ENCODE measurements at places on chromosomes 16 and 17. TPM values are rescaled to one million over a fixed set of nuclear protein-coding genes. Genes with fewer than 3 reads are reported as not detected.
A peak's percentile ranks its signal among the peaks of the same experiment; 100 is the strongest.

- no peak for ATAC-seq
These were observed 269.6 kb downstream of the PARN start for GRCh38 chr16:14360326-14361037.

DNA sequence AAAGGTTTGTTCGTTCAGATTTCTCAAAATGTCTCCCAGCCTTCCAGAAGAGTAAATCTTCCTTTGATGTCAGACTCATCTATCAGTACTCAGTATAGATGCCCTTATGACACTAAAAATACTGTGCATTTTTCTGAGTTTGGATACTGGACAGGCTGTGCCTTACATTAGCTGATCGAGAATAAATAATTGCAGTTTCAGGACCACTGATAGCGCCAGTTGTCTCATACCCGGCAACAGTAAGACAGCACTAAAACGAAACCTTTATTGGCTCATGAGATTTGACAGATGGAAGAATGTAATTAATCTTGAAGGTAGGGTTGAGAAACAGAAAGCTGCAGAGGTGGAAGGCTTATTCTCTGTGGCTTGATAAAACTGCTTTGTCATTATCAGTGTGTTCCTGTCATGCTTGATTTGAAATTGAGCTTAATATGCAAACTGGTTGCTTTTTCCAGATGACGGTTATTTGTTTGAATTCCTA is 1.2 kb downstream of the ATP6V0A1 start:
- ATAC-seq, result peak; percentile 17

TP53TG3C gene
- not detected for total RNA-seq

- peak; percentile 28 for ATAC-seq
These were observed 54.8 kb downstream of the NFAT5 start for GRCh38 chr16:69620573-69620972.

RHBDF1 gene
- 33.4 TPM for total RNA-seq

GRCh38 chr16:13306161-13306995 is 405.0 kb downstream of the SHISA9 start:
- no peak for ATAC-seq

DNA sequence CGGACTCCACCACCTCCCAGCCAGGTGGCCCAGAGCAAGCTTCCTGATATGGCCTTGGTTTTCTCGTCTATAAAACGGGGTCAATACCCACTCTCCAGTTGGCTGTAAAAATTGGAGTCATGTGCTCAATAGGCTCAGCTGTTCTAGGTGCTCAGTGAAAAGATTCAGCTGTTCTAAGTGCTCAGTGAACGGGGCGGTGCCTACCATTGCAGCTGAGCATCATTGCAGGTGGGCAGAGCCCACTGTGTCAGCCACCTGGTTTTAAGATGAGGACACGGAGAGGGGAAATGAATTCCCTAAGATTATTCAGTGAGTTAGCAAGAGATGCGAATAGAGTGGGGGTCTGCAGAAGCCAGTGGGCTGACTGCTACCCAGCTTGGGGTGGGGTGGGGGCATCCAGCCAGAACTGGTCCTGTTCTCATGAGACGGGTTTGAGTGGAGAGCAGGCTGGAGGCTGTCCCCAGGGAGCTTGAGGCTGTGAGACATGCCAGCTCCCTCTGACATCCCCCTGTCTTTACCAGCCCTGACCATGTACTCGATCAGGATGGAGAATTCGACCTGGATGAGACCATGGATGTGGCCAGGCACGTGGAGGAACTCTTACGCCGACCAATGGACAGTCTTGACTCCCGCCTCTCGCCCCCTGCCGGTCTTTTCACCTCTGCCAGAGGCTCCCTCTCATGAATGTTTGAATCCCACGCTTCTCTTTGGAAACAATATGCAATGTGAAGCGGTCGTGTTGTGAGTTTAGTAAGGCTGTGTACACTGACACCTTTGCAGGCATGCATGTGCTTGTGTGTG is 21.9 kb downstream of the STAT5A start:
- no peak for ATAC-seq

GRCh38 chr16:53219795-53220454 is 165.1 kb downstream of the CHD9 start:
- ATAC-seq, result no peak

DNA sequence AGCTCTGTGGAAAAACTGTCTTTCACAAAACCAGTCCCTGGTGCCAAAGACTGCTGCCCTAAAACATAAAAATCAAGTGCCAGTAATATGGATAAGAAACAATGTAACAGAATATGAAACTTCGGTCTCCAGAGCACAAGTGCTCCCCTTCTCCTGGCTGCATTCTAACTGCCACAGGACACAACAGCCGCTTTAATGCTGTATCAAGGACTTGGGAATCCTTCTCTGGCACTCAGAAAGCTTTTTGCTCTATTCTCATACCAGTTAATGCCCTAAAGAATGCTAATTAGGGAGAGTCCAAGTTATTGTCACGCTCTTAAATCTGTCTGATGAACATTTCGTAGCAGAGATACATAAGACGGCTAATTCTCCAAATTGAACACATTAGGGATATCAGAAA is 90.9 kb downstream of the PARN start:
- no peak for ATAC-seq

GRCh38 chr17:29892201-29892600 is 37.8 kb downstream of the SSH2 start:
- no peak for ATAC-seq

GRCh38 chr16:84379008-84379708 is 10.8 kb downstream of the ATP2C2 start:
- no peak for ATAC-seq

DNA sequence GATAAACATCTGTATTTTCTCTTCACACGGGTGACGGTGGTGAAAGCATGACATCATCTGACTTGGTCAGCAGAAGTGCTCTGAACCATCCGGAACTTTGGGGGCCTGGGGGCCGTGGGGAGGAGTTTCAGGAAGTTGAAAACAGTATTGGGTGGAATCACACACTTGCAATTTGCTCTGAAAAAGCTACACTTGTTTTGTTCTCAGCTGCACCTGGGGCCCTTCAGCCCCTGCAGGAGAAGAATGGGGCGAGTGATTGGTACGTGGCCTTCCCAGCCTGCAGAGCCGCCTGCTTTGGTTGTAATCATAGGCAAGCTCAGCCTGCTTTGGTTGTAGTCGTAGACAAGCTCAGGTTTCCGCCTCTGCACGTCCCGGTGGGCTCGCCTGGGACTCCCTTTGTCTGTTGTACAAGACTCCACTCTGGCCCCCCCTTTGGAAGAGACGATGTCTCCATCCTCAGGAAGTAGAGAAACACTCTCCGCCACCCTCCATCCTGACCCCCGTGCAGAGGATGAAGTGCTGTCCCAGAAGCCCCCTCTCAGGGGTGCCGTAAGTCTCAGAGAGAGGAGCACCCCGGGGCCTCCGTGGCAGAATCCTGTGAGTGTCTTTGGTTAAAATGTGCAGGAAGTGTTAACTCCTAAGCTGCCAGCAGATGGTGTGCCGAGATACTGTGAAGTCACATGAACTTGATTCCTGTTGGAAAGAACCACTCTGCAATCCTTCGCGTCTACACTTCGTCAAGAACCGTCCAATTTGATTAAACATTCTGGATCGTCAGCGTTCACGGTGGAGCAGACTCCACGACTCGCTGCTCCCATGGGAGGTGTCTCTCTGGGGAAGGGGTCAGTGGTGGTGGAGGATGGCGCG is 5.4 kb downstream of the BANP start:
- no peak for ATAC-seq

DNA sequence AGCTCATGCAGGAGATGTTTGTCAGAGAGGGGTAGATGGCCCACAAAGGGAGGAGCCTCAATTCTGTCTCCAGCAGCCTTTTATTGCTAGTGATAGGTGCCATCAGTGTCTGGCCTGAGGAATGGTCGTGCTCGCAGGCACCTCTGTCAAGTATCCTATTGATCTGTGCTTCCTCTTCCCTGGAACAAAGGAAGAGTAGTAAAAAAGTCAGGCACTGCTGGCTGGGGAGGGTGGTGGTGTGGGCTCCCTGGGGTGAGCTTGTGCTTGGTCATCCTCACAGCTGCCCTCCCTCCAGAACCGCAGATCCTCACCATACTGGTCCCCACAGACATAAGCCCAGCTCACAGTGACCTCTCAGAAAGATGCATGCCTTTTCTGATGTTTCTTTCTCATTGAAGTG is 15.0 kb upstream of the SALL1 start:
- no peak for ATAC-seq

DNA sequence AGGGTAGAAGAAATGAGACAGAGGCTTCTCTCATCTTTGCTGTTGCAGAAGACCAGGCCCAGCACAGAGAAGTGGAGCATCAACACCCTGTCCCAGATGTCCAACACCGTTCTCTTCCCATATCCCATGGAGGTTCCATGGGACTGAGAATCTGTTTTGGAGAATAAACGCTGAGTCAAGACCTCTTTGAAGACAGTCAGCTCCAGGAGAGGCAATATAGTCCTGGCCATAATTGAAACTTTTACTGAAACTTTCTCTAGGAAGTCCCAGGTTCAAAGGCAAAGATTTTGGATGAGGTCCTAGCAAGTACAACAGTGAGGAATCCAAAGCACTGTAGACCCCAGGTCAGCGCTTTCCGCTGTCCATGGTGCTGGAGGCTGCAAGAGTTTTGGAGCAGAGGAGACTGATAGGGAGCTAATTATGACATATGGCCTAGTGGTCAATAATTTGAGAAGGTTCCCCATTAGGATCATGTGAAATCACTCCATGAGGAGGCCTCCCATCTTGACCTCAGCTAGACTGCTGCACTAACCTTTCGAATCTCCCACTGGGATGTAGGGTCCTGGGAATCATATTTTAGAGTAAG is 36.0 kb downstream of the OSBPL7 start:
- no peak for ATAC-seq

PNMT gene
- total RNA-seq, result 7.6 TPM

GRCh38 chr16:86870380-86870779 is 292.0 kb downstream of the FOXL1 start:
- ATAC-seq, result no peak

- ATAC-seq, result no peak
These were observed 274.0 kb downstream of the SNX29 start for GRCh38 chr16:12250578-12250977.

- peak; percentile 65 for ATAC-seq
These were observed 21.1 kb downstream of the WIPI1 start for GRCh38 chr17:68435876-68436842.

USP36 gene
- 40.3 TPM for total RNA-seq

- ATAC-seq, result no peak
These were observed 337.0 kb downstream of the HAPSTR1 start for GRCh38 chr16:9428355-9429005.

CACNG5 gene
- not detected for total RNA-seq

- ATAC-seq, result no peak
These were observed 1.2 kb downstream of the FADS6 start for GRCh38 chr17:74892013-74892841.

- ATAC-seq, result no peak
These were observed 152.2 kb upstream of the TBX2 start for GRCh38 chr17:61247439-61247838.

GRCh38 chr16:28910086-28911031 is 14.7 kb downstream of the RABEP2 start:
- no peak for ATAC-seq

DNA sequence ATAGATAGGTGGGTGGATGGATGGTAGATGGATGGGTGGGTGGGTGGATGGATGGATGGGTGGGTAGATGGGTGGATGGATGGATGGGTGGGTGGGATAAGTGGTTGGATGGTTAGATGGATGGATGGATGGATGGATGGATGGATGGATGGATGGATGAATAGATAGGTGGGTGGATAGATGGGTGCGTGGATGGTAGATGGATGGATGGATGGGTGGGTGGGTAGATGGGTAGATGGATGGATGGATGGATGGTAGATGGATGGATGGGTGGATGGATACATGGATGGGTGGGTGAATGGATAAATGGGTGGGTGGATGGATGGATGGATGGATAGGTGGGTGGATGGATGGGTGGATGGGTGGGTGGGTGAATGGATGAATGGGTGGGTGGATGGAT is 50.0 kb upstream of the FASN start:
- ATAC-seq, result no peak

TBC1D26 gene
- 0.08 TPM for total RNA-seq

GRCh38 chr17:21453144-21453898 is 77.2 kb downstream of the KCNJ12 start:
- no peak for ATAC-seq

DNA sequence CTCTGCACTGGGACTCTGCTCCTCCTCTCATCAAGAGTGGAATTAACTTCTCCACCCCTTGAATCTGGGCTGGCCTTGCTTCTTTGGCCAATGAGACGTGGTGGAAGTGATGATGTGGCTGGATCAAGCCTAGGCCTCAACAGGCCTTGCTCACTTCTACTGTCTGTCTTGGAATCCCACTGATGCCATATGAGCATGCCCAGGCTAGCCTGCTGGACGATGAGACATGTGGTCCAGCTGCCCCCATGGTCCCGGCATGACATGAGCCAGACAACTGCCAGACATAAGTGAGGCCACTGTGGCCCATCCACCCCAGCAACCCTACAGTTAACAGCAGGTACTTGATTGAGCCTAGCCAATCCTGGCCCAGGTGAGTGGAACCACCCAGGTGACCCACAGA is 18.7 kb downstream of the VAC14 start:
- ATAC-seq, result no peak

DNA sequence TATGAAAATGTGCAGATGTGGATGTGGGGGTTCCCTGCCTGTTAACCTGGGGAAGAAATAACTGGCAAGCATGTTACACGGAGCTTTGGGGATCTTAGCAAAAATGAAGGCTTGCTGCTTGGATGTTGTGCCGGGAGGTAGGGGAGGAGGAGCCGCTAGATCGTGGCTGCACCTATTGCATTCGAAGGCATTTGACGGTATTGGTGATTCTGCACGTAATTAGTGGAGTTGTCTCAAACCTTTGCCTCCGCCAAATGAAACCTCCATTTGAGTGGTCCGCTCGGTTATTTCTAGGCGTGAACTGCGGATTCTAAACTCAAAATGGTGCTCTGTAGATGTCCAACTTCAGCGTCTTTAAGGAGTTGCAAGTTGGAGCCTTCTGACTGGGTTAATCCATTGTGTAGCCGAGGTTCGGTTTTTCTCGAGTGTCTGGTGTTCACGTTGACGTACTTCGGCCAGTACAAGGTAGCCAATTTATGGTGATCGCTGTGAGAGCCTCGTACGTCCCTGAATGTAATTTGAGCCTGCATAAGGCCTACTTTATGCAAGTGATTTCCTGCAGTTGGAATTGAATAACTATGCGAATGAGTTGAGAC is 1.5 kb downstream of the TNRC6C start:
- ATAC-seq, result no peak

GRCh38 chr17:5793899-5794298 is 209.6 kb upstream of the NLRP1 start:
- no peak for ATAC-seq

GRCh38 chr16:51996516-51996915 is 550.4 kb downstream of the TOX3 start:
- ATAC-seq, result no peak

DYNLRB2 gene
- total RNA-seq, result not detected

GRCh38 chr17:6912110-6913051 is 80.9 kb upstream of the TEKT1 start:
- ATAC-seq, result no peak

- ATAC-seq, result peak; percentile 77
These were observed 40.7 kb downstream of the ZDHHC7 start for GRCh38 chr16:84970447-84971127.

- ATAC-seq, result no peak
These were observed 17.2 kb downstream of the TMEM114 start for GRCh38 chr16:8572919-8573724.

Data from gastroesophageal sphincter (tissue), 4 donors.